ENCODE measurements at places on chromosomes 16 and 17.
A peak's percentile ranks its signal among the peaks of the same experiment; 100 is the strongest.

GRCh38 chr16:60651346-60651745 lies 1384.9 kb downstream of the CDH8 start:
- DNase-seq, result no peak

DNA sequence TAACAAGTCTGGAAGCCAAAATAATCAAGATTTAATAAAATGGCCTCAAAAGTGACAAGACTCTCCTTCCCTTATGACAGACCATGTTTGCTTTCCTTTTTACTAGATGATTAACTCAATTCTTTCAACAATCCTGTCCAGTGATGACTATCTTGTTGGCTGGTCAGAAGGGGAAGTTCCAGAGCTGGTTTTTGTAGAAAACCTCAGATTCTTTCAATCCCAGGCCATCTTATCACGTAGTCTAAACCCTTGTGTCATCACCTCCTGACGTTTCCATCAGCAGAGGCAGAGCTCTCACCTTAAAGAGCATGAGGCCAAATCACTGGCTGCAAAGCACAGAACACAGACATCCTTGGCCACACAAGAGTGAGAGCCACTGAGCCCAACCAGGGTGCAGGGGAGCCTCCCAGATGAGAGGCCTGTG lies 125.3 kb downstream of the ANKRD11 start:
- no peak for DNase-seq

- no peak for DNase-seq
Observed at GRCh38 chr16:66508248-66508913, 41.5 kb downstream of the TK2 start.

- peak; percentile 63 for DNase-seq
Observed at GRCh38 chr17:81926451-81927151, 934 bp downstream of the MAFG start.

GRCh38 chr16:3085868-3086595 lies 13.1 kb downstream of the ZSCAN10 start:
- no peak for DNase-seq

- no peak for DNase-seq
Observed at GRCh38 chr17:6517062-6517461, 39.3 kb downstream of the PITPNM3 start.

DNA sequence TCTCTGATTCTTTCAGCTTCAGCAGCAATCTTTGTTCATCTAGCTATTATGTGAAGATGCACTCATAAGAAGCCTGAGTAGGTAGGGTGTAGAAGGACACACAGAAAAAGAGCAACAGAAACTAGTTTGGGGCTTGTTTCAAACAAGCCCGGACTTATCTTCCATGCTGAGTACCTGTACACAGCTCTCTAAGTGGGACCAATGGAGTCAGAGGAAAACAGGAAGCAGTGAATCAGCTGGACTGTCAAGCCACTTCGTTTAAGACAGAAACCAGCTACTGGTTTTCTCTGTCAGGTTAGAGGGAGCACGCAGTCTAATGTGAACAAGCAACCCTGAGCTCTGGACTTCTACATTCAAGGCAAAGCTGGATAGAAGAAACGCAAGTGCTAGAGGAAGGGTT lies 16.0 kb downstream of the MAP2K6 start:
- DNase-seq, result no peak

DNA sequence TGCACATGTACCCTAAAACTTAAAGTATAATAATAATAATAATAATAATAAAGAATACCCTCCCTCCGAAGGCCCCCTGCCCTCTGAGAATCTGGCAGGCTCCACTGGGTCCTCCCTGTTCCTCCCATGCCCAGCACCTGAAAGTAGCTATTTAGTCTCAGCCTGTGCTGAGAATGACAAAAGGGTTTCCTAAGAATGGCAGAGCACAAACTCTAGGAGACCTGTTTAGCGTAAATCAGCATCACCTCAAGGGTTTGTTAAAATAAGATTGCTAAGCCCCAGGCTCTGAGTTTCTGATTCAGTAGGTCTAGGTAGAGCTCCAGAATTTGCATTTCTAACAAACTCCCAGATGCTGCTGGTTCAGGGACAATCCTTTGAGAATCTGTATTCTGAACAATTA lies 606.8 kb upstream of the CDH11 start:
- DNase-seq, result no peak

DNA sequence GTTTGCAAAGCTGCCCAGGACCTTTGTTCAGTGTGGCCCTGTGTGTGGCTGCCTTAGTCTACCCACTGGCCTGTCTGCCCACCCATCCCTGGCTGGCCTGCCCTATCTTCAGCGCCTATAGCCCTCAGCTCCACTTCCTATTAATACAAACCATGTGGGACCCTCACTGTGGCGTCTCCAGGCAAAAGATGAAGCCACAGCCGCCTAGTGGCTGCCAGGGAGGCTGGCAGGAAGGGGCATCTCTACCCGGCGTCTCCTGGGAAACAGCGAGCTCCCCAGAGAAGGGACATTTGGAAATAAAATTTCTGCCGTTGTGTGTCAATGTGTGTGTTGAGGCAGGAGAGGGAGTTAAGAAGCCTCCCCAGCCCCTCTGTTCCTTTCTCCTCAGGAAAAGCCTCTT lies 31.5 kb downstream of the NEUROD2 start:
- DNase-seq, result no peak

DNA sequence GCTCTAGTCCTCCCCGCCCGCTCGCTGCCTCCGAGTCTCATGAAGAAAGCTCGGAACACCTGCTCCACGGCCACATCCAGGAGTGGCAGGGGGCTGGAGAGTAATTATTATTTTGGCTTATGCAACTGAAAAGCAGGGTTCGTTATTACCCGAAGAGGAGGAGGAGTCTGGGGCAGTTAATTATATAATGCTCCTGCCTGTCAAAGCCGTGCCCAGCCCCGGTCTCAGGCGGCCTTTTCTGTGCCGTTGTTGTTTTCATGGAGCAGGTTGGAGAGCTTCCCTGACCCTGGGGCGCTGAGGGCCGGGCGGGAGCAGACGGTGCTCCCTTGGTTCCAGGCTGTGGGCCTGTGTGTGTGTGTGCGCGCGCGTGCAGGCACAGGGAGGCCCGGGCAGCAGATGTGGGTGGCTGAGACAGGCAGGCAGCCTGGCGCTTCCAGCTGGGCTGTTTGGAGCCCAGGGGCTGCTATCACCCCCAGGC lies 2.4 kb downstream of the JPH3 start:
- no peak for DNase-seq

DNA sequence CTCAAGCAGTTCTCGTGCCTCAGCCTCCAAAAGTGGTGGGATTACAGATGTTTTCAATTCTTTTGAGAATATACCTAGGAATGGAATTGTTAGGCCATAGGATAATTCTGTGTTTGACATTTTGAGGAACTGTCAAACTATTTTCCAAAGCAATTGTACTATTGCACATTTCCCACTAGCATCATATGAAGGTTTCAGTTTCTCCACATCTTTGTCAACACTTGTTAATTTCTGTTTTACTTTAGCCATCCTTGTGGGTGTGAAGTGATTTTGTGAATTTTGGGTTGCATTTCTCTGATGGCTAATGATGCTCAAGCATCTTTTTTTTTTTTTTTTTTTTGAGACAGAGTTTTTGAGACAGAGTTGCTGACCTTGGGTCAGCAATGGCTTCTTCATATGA lies 6.2 kb downstream of the NT5M start:
- no peak for DNase-seq

GRCh38 chr17:39173080-39173479 lies 7.1 kb upstream of the ARL5C start:
- no peak for DNase-seq

- no peak for DNase-seq
Observed at GRCh38 chr17:5571281-5571680, 13.0 kb downstream of the NLRP1 start.

DNA sequence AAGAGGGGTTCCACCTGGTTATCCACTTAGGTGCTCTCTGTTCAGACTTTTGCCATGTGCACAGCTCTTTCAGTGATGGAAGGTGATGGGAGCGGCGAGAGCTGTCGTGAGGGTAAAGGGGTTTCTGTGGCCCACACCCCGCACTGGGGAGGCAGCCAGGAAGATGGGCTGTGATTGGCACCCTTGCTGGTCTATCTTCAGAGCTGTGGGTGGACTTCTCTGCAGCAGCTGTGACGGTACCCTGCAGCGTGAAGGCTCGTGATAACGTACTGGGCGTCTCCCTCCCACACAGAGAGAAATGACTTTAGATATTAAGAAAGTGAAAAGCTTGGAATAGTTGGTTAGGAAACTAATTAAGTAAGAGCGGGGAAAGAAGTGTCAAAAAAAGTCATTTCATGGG lies 45.8 kb downstream of the MPRIP start:
- no peak for DNase-seq

GRCh38 chr16:48109475-48109874 lies 46.3 kb downstream of the ABCC12 start:
- DNase-seq, result no peak

DNA sequence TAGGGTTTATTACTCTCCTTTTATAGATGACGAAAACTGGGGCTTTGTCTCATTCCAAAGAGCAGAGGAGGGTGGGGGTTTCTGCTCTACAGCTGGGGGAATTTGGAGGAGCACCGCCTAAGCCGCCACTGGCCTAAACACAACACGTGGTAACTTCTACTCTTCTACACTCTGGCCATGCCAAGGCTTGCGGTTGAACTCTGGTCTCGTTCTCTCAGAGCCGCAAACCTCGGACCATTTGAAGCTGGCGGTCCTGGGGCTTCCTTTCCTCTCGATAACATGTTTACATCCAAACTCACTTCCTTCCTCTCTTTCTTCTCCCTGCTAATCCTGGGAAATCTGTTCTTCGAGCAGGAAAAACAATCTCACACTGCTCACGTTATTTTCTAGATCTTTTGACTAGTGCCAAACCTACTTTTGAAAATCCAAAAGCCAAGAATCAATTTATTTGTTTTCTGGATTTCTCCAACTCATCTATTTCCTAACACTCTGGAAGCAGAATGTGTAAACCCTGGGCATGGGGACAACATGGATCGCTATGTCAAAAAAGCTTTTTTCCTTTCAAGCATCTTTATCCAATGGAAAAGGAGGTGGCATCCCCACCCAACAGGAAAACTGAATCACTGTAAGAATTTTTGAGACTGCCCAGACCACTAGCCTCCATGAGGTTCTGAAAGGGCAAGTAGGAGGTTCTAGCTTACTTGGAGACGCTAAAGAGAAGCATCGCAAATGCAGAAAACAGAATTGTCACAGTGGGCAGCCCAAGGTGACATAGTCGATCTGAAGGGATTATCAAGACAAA lies 13.6 kb upstream of the EEF2K start:
- peak; percentile 58 for DNase-seq

DNA sequence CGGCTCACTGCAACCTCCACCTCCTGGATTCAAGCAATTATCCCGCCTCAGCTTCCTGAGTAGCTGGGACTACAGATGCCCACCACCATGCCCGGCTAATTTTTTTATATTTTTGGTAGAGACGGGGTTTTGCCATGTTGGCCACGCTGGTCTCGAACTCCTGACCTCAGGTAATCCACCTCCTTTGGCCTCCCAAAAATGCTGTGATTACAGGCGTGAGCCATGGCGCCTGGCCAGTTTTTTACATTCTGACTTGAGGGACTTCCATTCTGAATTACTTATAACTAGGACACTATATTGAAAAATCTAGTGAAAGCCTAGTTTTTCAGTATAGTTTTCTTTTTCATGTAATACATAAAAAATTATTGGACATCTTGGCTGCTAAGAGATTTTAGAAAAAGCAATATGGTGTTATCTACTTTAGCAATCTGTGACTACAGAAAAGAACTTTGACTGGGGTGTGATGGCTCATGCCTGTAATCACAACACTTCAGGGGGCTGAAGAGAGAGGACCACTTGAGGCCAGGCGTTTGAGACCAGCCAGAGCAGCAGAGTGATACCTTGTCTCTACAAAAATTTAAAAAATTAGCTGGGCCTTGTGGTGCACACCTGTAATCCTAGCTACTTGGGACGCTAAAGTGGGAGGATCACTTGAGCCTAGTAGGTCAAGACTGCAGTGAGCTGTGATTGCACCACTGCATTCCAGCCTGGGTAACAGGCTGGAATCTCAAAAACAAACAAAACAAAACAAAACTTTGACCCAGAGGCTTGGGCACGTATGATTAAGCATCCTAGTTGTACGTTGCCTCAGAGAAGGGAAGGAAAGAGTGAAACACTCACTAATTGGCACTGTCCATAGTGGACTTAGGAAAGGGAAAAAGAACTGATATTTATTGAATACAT lies 26.8 kb upstream of the GOSR1 start:
- no peak for DNase-seq
